ENCODE measurements at places on chromosomes 2 and 18.

DNA sequence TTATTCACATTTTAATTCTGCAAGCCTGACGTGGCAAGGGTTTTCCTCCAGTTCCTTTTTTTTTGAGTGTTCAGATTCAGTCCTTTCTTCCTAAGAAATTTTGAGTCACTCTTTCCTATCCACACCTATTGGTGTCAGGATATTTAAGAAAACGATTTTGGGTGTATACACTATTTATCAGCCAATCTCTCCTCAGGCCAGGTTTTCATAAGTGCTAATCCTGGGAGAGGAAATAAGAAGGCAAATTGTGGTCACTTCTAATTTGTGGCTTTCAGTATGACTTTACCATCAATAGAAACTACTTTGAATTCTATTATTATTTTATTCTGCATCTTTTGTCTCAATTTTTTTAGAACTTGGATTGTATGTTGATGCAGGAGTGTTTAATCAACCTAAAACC lies 174.4 kb downstream of the DSEL start:
- DNase-seq = no peak

DNA sequence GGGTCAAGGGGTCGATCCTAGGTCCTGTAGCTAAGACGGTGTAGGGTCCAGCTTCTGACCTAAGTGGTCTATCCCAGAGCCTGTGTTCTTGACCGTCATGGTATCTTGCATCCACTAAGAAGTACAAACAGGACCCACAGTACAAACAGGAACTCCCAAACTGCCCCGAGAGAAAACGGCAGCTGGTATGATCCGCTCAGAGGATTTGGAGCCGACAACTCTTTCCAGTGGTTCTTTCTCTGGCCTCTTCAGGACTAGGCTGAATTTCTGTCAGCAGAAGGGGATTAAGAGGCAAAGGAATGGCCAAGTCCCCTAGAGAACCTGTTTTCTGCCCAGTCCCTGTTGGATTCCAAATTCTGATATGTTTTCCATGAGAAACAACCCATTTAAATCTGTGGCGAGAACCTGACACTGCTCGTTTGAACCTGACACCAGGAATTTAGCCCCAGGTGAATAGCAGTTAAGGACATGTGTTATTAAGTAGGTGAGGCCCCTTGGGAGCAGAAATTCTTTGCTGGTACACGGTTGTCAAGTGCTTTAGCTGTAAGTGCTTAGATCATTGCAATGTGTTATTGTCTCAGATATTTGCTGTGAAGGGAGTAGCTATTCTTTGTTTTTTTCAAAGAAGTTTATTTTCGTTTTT lies 50.5 kb upstream of the TXNDC2 start:
- DNase-seq = no peak

DNA sequence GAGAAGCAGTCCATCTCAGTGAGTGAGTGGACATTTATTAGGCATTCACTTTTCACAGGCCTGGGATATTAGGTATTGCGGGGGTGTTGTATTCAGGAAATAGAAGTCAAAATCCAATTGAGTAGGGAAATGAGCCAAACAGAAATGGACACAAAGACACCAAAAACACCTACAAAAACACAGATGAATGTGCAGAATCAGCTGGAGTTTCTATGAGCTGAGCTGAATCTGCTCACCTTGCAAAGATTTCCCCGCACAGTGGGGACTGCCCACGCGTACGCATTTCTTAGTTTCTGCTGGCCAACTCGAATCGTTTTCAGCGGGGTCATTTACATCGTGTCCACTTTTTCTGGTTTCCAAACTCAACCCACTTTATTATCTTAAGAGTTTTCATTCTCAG lies 160.0 kb downstream of the BCL2 start:
- DNase-seq = peak; percentile 78

DNA sequence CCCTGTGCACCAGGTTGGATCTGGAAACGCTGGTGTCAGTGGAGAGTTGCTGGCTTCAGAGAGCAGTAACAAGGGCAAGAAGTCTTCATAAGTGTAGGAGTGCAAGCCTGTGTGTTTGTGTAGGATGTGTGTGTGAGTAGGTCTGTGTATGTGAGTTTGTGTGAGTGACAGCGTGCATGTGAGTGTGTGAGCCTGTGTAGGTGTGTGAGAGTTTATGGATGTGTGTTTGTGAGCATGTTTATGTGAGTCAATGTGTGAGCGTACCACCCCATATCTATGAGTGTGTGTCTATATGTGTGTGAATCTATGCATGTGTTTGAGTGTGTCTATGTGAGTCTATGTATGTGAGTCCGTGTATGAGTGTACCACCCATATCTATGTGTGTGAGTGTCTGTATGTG lies 86.5 kb upstream of the ATG16L1 start:
- no peak for DNase-seq

DNA sequence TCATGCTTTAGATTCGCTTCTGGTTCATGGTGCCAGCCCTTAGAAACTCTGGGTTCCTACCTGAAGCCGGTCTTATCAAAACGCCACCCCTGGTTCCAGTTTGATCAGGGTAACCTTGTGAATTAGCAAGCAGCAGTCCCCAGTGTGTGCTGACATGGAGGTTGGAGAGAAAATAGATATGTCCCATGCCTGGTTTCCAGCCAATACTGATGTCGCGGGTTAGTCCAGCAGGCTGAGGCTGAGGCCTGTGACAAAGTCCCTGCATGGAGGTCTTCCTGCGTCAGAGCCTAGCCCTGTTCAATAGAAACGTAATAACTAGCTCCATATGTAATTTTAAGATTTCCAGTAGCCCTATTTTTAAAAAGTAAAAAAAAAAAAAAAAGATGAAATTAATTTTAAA lies 28.2 kb downstream of the LPIN1 start:
- peak; percentile 8 for DNase-seq

DNA sequence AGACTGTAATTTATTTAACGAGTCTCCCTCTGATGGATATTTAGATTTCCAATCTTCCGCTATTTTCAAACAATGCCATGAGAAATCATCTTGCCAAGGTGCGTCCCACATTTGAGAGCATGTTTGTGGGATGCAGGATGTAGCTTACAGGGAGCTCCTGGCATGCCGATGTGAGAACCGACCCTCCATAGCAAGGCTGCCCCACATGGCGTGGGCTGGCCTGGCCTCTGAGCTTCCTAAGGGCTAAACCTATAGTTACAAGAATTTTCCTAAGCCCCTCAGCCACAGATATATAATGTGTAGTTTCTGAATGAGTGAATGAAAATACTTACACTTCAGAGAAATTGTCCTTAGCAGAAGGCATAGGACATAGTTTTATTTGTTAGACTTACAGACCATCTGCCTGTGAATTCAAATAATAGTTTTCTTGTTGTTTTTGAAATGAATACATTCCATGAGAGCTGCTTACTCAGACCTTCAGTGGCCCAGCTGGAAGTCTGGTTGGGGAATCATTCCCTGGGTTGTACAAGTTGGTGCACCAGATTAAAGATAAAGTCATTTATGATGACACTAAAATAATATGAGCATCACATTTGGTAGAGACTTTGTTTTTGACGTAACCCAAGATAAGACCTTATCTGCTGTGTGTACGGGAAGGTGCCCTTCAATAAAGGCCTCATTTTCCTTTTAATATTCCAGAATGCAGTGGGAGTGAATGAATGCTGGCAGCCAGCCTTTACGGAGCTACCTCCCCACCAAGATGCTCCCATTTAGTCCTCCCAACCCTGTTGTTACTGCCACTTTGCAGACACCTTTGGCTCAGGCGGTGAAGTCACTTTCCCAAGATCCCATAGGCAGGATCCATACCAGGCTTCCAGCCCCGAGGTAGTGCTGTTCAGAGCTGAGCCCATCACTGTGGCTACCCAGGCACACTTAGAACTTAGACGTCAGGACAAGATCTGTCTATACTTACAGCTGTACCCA lies 107.1 kb downstream of the GLI2 start:
- DNase-seq = no peak

DNA sequence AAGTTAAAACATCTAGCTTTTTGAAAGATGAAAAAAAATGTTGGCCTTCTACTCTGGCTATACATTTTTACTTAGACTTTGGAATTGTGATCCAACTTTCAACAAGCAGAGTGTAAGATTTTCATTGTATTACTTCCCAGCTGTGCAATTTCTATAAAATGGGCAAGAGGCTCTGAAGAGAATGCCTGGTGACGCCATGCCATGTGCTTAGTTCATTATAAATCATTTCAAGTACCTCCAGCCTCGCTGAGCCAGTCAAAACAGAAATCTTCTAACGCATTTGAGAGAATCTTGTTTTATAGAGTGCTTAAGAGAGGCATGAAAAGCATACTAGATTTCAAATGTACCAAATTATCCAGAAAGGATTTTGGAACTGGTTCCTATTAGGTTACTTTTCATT lies 10.1 kb upstream of the STK17B start:
- no peak for DNase-seq

- peak; percentile 28 for DNase-seq
Measured at GRCh38 chr2:17470855-17471641, 47.2 kb downstream of the RAD51AP2 start.

GRCh38 chr2:68714866-68715265 lies 19.7 kb upstream of the ARHGAP25 start:
- DNase-seq = peak; percentile 91

GRCh38 chr2:105112345-105112744 lies 74.5 kb downstream of the MRPS9 start:
- no peak for DNase-seq

DNA sequence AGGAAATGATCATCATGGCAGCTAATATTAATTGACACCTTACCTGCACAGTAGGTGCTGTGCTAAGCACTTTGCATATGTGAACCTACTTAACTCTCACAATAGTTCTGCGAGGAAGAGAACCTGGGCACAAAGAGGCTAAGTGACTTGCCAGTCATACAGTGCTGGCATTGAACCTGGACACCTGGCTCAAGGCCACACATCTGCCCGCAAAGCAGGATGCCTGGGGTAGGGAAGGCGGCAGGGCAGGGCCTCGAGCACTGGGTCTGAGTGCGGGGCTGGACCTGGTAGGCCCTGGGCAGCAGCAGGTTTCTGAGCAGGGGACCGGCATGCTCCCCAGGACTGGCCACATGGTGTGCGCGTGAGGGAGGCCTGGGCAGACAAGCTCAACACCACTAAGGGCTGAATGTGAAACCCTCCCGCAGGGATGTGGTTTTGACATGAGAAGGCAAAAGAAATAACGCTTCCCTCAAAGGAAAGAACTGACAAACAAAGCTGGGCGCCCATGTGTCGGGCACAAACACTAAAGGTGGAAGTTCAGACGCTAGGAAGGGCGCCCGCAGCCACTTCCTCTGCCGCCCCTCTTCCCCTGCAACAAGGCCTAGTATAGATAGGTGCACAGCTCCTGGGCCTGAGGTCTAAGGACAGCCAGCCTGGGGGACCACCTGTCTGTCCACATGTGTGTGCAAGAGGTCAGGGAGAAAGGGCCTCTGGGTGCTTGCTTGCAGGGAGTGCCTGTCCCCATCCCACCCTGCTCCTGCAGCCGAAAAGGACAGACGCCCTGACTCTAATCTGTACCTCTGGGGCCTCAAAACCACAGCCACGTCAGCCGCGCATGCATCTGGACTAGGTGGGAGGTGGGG lies 92.5 kb downstream of the ZFP36L2 start:
- DNase-seq = peak; percentile 74
